Mammary microvascular endothelial cell (primary cell): ENCODE measurements at places on chromosomes 3 and 15. TPM values are rescaled to one million over a fixed set of nuclear protein-coding genes. Genes with fewer than 3 reads are reported as not detected.

The TOPAZ1 gene
- total RNA-seq: not detected in 2 replicates

The SLC7A14 gene
- 0.25 and 0.47 TPM in 2 replicates for total RNA-seq

The CAV3 gene
- not detected in 2 replicates for total RNA-seq

The EPHB1 gene
- total RNA-seq: 0.67 and 1.2 TPM in 2 replicates

The CD86 gene
- total RNA-seq: not detected in 2 replicates

The CCR3 gene
- total RNA-seq: not detected in 2 replicates

The CHRNA7 gene
- total RNA-seq: 0.64 and 0.73 TPM in 2 replicates

The ZBTB11 gene
- 12.2 and 12.7 TPM in 2 replicates for total RNA-seq

The ACSBG1 gene
- 0.07 and 0.25 TPM in 2 replicates for total RNA-seq

The SH2D7 gene
- total RNA-seq: not detected in 2 replicates

The PODXL2 gene
- total RNA-seq: 1.1 and 1.3 TPM in 2 replicates

The XPC gene
- 43.0 and 45.8 TPM in 2 replicates for total RNA-seq

The GMPS gene
- total RNA-seq: 46.7 and 52.6 TPM in 2 replicates

The KNL1 gene
- 30.9 and 40.6 TPM in 2 replicates for total RNA-seq

The ZNF385D gene
- total RNA-seq: 2.2 and 4.5 TPM in 2 replicates

The FBXW12 gene
- not detected in 2 replicates for total RNA-seq

The CHRNA3 gene
- not detected in 2 replicates for total RNA-seq

The CFAP161 gene
- total RNA-seq: 1.8 and 2.0 TPM in 2 replicates

The HIGD2B gene
- total RNA-seq: not detected in 2 replicates

The SAMMSON gene
- total RNA-seq: not detected in 2 replicates

The SCAMP5 gene
- total RNA-seq: 3.6 and 4.3 TPM in 2 replicates

The GOLGA8R gene
- total RNA-seq: 0.20 TPM in 1 of 2 replicates, not detected in the other

The SI gene
- total RNA-seq: not detected in 2 replicates

The GOLGA8J gene
- not detected in 2 replicates for total RNA-seq

The AGTR1 gene
- not detected in 2 replicates for total RNA-seq

The CLDN1 gene
- total RNA-seq: 11.3 and 12.6 TPM in 2 replicates

The GOLGA6C gene
- total RNA-seq: not detected in 2 replicates

The ZPLD1 gene
- total RNA-seq: not detected in 2 replicates

The PBRM1 gene
- total RNA-seq: 48.8 and 49.8 TPM in 2 replicates

The C3orf49 gene
- not detected in 2 replicates for total RNA-seq

The MST1R gene
- total RNA-seq: 0.79 and 1.7 TPM in 2 replicates

The GRK7 gene
- not detected in 2 replicates for total RNA-seq

The CCDC39 gene
- total RNA-seq: not detected in 2 replicates

The AHSG gene
- not detected in 2 replicates for total RNA-seq

The CA12 gene
- 0.10 and 0.33 TPM in 2 replicates for total RNA-seq

The MOBP gene
- under 0.01 and 0.05 TPM in 2 replicates for total RNA-seq

The ARL8B gene
- 33.8 and 35.0 TPM in 2 replicates for total RNA-seq

The LRTM1 gene
- not detected in 2 replicates for total RNA-seq

The RBMS3 gene
- 26.3 and 31.0 TPM in 2 replicates for total RNA-seq

The FBXL22 gene
- not detected in 2 replicates for total RNA-seq

The ITPKA gene
- 0.44 and 1.7 TPM in 2 replicates for total RNA-seq

The MYLK gene
- 92.5 and 115 TPM in 2 replicates for total RNA-seq

The TERC gene
- total RNA-seq: 129 and 146 TPM in 2 replicates

The TTLL13 gene
- total RNA-seq: 0.20 TPM in 1 of 2 replicates, not detected in the other

The TMC3 gene
- total RNA-seq: not detected in 2 replicates
